ENCODE measurements at places on chromosomes 7 and 10.

GRCh38 chr7:110664803-110665202 is 426.1 kb upstream of the LRRN3 start:
- no peak for DNase-seq

DNA sequence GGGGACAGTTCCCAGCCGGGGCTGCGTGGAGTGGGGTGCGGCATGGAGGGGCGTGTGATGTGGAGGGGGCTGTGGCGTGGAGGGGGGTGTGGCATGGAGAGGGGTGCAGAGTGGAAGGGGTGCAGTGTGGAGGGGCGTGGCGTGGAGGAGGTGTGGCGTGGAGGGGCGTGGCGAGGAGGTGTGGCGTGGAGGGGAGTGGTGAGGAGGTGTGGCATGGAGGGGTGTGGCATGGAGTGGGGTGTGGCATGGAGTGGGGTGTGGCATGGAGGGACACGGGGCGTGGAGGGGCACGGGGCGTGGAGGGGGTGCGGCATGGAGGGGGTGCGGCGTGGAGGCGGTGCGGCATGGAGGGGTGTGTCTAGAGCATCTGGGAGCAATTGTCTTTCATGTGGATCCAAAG is 33.6 kb downstream of the NKX6-2 start:
- no peak for DNase-seq

- no peak for DNase-seq
These were observed 17.2 kb downstream of the INHBA start for GRCh38 chr7:41685684-41686083.

- no peak for DNase-seq
These were observed 20.3 kb downstream of the VCL start for GRCh38 chr10:74018241-74018640.
